ENCODE measurements at places on chromosomes 2 and 18.

DNA sequence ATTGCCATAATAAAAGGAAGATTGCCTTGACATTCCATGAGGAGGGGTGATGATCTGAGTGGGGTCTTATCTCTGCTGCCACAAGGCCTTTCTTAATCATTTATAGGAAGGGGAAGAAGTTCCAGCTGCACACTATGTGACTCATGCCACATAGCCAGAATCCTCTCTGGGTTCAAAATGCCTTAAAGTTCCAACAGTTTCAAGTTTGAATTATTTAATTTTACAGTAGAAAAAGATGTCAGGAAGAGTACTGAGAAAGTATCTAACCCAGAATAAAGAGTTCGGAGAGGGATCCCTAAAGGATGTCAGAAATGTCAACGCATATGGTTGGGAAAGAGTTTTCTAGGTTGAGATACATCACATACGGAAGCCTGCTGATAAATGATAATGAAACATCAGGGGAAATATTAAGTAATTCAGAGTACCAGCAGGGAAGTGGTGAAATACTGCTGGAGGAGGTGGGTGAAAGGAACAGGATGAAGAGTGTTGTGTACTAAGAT, 999.9 kb downstream of the TSN start:
- no peak for DNase-seq

- DNase-seq: no peak
Observed at GRCh38 chr2:222813177-222813843, 47.5 kb upstream of the ACSL3 start.

GRCh38 chr18:23871410-23871809, 143.1 kb upstream of the TTC39C start:
- DNase-seq: no peak

DNA sequence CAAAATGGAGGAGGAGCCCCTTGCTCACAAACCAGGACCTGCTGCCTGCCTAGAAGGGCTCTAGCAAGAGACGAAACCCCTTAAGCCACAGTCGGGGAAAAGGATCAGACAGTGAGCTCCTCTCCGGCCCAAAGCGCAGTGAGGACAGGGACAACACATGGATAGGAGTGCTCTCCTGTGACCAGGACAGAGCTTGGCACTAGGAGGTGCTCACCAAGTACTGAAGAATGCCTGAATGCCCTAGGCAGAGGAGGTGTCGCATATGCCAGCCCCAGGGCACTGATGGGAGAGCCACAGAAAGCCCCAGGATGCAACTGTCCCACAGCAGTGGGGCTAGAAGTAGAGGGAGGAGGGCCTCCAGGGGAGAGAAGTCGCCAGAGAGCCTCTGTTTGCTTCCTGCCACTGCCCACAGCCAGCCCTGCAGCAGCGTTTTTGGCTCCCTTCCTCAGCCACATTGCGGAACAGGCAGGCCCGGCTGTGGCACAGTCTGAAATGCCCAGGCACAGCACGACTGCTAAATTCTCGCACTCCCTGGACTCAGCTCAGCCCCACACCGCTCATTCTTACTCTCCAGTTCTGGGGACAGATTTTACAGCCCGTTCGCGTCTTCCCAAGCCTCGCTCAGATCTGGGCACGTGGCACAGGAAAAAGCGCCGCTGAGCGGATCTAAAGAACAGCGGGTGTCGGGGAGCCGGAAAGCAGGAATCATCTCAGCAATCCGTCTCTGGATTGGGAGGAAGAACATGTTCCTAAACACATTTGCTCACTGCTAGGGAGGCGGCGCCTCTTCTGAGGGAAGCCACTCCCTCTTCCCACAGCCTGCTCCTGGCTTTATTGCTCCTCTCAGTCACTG, 98.7 kb upstream of the POU3F3 start:
- peak; percentile 53 for DNase-seq

DNA sequence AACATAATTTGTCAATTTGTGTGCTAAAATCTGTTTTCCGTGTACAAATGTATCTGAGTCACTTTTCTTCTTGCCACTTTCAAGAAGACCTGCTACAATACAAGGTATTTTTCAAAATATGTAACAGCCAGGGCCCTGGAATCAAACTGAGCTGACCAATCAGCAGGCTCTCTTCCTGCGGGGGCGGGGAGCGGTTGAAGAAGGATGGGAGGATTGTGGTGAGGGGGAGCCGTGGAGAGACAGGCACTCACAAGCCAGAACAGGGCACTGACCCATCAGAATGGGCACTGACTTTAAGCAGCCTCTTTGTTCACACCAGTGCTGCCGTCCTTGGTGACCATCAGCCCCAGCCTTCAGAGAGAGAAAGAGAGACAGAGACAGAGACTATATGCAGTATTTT, 40.6 kb upstream of the CCNYL1 start:
- DNase-seq: no peak

DNA sequence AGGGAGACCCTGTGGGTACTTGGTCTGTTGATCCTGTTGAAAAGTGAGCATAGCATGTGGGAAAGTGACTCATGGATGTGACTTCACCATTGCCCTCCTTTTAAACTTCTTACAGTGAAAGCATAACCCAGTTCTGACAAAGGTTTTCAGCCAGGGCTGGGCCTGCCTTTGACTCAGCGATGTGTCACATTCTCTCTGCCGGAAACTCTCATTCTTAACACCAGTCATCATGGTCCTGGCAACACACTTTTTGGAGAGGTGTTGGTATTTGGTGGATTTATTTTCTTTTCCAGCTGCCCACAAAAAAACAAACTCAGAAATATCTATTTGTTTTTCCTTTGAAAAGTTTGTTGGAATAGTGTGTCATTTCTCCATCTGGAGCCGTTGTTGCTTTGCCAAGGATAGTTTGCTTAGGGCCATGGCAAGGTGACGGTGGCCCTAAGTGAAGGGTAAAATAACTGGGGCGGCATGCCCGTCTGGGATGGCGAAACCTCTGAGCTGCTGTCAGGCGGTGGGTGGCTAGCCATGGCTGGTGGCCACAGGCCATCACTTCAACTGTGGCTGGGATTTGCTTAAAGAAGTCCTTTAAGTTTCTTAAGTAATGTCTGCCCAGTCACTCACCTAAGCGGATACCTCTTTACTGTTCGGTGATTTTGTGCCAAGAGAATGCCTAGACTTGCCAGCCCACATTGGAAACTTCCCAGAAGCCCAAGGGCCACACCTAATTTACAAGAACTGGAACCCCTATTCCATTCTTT, 123.3 kb downstream of the LTBP1 start:
- no peak for DNase-seq

- DNase-seq: no peak
Observed at GRCh38 chr2:69619725-69620124, 23.8 kb downstream of the AAK1 start.

- no peak for DNase-seq
Observed at GRCh38 chr2:200189964-200190363, 116.5 kb upstream of the SPATS2L start.

DNA sequence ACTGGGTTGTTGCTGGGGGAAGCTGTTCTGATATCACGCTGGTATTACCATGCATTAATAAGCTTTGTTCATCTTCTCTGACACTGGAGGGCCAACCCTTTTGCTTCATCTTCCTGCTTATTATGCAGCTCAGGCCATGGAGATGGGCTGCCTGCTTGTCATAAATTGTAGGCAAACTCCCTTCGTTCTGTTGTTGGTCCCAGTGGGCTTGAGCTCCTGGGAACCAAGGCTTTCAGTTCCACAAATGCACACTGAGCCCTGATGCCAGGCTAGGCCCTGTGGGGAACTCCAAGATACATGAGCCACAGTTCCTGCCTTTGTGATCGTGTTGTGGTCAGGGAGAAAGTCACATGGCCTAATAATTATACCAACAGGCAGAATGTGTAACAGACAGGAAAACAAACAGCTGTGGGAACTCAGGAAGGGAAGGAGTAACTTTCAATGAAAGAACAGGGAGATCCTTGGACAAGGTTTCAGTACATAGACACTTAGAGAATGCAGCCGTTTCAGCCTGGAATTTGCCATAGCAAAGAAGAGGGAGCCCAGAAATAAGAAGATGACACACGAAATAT, 49.0 kb upstream of the BCL2L11 start:
- no peak for DNase-seq

DNA sequence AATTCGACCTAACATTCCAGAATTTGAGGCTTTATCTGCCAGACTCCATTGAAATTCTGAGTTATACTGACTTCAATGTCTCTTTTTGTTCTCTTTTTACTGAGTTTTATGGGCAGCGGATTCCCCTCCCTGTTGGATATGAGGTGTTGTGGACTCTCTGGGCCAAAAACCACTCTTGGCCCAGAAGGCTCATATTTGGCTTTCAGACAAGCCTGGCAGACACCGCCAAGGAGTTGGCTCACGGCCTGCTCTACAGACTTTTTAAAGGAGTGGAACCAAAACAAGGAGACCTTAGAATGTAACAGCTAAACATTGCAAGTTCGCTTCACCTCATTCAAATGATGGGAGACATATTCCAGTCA, 206.4 kb upstream of the NCKAP5 start:
- no peak for DNase-seq

- DNase-seq: no peak
Observed at GRCh38 chr2:188130317-188130716, 161.4 kb upstream of the GULP1 start.

GRCh38 chr2:157246765-157247407, 10.6 kb upstream of the GALNT5 start:
- no peak for DNase-seq

GRCh38 chr2:97693476-97693875, 19.9 kb upstream of the ZAP70 start:
- no peak for DNase-seq

- no peak for DNase-seq
Observed at GRCh38 chr2:201448701-201449100, 2.6 kb downstream of the TRAK2 start.

DNA sequence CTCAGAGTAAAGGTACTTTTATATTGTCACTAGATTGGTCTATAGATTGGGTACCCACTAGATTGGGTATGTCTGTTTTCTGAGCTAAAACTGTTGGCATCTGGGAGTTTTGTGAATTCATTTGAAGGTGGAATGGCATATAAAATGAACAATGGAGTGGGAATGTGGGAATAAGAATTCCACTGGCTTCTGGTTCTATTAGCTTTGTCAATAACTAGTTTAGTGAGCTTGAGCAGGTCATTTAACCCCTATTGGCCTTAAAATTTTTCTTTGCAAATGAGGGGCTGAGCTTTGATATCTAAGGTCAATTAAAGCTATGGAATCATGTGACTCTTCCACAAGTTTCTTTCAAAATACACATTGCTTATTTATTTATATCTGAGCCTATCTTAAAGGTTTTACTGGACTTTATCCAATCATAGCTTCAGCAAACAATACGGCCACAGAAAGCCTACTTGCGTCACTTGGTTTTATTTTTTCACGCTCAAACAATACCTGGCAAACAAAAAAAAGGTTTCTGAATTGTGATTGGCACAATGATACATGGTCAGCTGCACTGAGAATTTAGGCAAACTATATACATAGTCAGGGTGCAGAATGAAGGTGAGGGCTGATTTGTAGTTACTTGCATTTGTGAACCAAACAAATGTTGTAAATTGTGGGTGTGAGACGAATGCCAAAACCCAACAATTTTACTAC, 28.8 kb upstream of the ITPRID2 start:
- DNase-seq: no peak

GRCh38 chr2:75498907-75499306, 61.8 kb downstream of the EVA1A start:
- no peak for DNase-seq

- DNase-seq: peak; percentile 78
Observed at GRCh38 chr2:218781691-218782527, at the start of gene CYP27A1. Gene CYP27A1 (plus strand): TSS chr2:218782147. CDS start chr2:218782183, 36 bp downstream.

DNA sequence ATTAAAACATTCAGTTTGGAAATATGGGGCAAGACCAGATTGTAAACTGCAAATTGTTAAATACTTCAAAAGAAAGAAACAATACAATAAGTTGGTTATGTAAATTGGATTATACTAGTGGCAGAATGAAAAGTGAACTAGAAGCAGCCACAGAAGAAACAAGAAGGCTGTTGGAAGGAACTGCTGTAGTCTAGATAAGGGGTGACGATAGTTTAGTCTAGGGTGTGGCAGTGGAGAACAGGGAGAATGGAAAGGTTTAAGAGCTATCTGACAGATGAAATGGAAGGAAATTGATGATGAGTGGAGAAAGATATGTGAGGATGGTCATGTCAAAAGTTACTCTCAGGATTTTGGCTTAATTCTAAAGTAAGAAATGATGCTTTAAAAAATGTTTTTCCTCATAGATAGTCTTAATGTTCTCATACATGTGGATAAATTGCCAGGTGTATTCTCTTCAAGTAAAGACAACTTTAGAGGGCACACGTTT, 179.7 kb downstream of the GPD2 start:
- DNase-seq: no peak

GRCh38 chr18:79093986-79094385, 24.8 kb downstream of the ATP9B start:
- DNase-seq: no peak

DNA sequence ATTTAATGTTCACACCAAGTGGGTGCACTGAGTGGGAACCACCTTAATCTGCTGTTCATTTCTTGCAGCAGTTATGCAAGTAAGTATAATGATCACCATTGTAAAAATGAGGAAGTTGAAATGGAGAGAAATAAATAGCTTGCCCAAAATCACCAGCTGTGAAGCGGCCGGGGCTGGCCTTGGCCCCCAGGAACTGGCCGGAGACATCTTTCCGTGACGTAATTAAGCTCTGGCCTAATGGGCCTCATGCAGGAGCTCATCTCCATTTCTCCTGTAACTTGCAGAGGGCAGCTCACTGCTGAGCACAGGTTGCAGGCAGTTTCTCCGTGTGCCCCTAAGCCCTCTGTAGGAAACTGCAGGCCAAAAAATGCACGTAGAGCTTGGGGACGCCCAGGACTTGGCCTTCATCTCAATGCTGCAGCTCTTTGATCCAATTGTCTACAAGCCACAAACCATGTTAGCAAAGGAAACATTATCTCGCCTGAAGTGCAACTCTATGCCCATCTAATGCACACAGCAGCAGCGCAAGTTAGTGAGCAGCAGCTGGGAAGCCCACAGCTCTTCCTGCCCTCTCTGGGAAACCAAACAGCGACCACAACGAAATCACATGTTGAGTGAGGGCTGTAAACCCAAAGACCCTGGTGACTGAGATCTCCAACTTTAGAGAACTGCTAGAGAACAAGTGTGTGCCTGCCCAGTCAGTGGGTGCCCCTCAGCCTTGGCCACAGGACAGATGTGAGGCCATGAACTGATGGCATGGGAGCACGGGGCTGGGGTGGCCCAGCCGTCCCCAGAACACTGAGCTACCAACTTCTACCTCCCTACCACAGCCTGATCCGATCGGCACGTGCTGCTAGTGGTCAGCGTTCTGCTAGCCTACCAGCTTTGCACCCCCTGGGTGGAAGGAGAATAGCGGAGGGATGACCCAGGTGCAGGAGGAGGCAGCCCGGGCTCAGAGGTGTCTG, 28.8 kb downstream of the APCDD1 start:
- no peak for DNase-seq

DNA sequence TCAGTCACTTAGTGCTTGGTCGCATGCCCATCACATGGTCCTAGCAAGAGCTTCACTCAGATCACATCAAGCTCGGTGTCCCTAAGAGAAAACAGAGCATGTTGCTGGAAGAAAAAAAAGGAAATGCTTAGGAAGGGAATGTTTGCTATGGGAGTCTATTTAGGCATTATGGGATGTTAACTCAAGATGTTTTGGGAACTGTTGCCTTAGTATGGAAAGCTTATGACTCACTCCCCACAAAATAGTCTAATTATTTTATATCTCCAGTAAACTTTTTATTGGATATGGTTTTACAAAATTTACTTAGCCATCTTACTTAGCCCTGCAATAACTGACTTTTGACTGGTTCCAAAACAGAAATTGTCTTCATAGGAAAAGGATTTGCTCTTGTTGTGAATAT, 439.5 kb upstream of the ZEB2 start:
- DNase-seq: no peak

GRCh38 chr2:65300761-65301711, 73.4 kb downstream of the ACTR2 start:
- DNase-seq: peak; percentile 65
